ENCODE measurements at places on chromosomes 5 and 9.

GRCh38 chr5:138459311-138459933, 5.9 kb upstream of the EGR1 start:
- DNase-seq: peak; percentile 81

- DNase-seq: no peak
These were observed 588 bp downstream of the TRAF2 start for GRCh38 chr9:136886610-136887597.

- DNase-seq: no peak
These were observed 113.2 kb downstream of the SEC61B start for GRCh38 chr9:99335280-99335679.

GRCh38 chr9:35661756-35662350, 3.1 kb downstream of the ARHGEF39 start:
- no peak for DNase-seq

GRCh38 chr5:106321242-106321641, 1349.5 kb downstream of the EFNA5 start:
- DNase-seq: no peak

GRCh38 chr9:9998491-9999287, 614.1 kb downstream of the PTPRD start:
- no peak for DNase-seq

GRCh38 chr5:135242021-135242865, 156.8 kb downstream of the MACROH2A1 start:
- DNase-seq: no peak

GRCh38 chr5:56050551-56051255, 55.9 kb upstream of the IL6ST start:
- no peak for DNase-seq

DNA sequence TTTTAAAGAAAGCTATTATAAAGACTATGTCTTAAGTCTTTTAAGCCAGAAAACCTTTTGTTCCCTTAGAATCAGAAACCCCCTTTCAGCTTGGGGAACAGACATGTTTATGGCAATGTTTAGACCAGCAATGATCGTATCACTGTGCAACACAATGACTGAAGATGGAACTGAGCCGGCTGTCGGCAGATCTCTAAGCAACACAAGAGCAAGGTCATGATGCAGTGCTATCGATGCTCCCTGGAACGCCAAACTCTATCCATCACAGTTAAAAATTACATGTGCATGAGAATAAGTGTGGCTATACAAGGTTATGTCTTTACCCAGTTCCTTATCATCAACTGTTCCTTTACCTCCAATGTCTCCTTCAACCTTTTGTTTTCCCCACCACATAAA, 1.8 kb upstream of the RNF44 start:
- DNase-seq: no peak

GRCh38 chr9:133419005-133419404, 1.2 kb upstream of the REXO4 start:
- DNase-seq: no peak

GRCh38 chr5:37735649-37736347, 104.0 kb downstream of the GDNF start:
- no peak for DNase-seq

GRCh38 chr5:53616939-53617549, 56.6 kb downstream of the NDUFS4 start:
- no peak for DNase-seq

- no peak for DNase-seq
These were observed 12.0 kb upstream of the AJM1 start for GRCh38 chr9:136829981-136830885.

- DNase-seq: no peak
These were observed 666.7 kb downstream of the LRRC70 start for GRCh38 chr5:63245271-63245670.

DNA sequence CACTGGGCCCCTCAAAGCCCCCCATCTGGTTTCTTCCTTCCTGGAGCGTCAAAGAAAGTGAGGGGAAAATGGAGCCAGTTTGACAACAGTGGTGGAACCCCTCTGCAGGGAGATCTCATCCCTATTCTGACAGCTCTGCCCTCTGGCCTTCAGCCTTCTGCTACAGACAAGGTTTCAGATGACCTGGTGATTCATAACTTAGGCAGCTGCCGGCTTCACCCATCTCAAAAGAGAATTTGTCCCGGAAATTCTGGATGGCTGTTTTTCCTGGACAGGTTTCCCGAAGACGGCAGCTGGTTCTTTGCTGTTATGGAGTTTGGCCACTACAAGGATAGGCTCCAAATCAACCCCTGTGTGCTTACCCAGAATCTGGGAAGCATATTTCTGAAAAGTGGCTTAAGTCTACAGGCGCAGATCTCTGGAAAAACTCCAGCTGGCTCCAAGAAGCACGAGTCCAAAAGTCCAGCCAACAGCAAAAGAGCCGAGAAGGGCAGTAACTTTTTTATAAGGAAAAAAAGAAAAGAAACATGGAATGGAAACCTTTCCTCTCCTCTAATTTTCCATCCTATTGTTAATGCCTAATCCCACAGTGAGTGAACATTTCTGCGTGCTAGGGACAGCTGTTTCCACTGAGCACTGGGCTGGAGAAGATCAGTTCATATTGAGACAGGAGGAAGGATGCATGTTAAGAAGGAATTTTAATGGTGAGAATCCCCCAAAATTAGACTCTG, 54.5 kb downstream of the ZNF366 start:
- no peak for DNase-seq

DNA sequence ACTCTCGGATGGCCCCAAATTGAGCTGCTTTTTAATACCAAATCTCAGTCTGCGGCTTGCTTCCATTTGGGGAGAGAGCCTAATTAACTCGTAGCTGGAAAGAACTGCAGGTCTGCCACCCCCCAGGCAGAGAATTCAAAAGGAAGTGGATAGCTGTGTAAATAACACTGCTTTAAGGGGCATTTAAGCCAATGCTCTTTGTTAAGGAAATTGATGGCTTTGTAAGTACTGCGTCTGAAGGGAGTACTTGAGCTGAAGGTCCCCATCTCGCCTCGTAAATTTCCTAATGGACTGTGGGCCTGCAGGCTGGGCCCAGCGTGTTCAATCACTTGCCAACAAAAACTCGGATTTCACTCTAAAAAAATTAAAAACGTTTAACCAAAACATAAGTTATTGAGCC, 132.7 kb downstream of the PAPPA start:
- DNase-seq: no peak

- peak; percentile 53 for DNase-seq
These were observed 56.8 kb upstream of the TEX48 start for GRCh38 chr9:114738581-114739316.
